ENCODE measurements at places on chromosomes 6 and 20.

DNA sequence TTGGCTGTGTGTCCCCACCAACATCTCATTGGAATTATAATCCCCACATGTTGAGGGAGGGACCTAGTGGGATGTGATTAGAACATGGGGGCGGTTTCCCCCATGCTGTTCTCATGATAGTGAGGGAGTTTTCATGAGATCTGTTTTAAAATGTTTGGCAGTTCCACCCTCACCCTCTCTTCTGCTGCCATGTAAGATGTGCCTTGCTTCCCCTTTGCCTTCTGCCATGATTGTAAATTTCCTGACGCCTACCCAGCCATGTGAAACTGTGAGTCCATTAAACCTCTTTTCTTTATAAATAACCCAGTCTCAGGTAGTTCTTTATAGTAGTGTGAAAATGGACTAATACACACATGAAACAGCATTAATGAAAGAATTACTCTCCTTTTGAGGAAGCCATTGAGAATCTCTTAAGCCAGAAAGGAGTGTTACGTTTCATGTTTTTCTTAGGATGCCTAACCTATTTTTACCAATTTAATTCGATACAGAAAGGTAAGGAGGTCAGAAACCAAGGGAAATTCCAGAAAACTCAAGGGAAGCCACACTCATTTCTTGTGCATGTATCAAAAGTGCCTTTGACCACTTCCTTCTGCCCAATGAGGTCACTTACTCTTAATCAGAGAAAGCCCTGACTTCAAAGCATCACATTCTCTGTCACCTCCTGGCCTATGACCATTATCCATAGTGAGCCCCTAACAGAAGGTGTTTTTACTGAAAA lies 24.7 kb upstream of the HINT3 start:
- no peak for DNase-seq

DNA sequence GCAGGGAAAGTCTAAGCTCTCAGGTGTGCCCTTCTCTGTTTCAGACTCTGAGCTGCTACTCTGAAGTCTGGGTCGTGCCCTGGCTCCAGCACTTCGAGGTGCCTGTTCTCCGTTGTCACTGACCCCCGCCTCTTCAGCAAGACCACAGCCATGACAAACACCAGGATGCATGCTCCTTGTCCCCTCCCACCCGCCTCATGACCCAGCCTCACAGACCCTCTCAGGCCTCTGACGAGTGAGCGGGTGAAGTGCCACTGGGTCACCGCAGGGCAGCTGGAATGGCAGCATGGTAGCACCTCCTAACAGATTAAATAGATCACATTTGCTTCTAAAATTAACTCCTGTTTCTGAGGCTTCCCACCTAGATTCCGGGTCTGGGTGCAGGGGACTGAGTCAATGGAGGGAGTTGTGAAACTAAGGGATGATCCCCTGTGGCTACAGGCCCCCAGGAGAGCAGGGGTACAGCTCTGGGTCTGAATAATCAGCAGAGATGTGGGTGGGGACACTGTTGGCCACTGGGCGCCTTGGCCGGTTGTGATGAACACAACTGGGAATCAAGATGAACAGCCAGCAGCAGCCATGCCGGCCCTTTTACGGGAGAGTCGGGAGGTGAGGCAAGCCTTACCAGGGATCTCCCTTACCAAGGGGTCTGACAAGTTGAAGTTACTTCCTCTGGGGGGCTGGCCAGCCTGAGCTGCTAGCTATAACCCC lies 10.7 kb downstream of the CST7 start:
- no peak for DNase-seq

GRCh38 chr6:116859264-116859663 lies 17.8 kb upstream of the RFX6 start:
- no peak for DNase-seq

DNA sequence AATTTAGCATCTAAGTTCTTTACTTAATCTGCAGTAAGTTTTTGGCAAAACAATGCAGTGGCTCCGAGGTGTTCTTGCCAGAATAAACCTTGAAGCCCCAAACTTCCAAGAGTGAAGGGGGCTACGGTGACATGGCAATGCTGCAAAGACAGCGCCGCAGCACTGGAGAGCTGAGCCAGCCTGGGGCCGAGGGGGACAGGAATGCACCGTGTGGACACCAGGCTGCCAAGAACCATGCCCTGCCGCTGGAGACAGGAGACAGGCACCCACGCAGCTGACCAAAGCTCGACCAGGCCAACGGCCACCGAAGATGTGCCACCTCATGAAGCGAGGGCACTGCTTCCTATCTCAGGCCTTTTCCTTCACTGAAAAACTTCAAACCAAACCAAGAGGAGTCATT lies 133.4 kb downstream of the PRND start:
- DNase-seq, result no peak

DNA sequence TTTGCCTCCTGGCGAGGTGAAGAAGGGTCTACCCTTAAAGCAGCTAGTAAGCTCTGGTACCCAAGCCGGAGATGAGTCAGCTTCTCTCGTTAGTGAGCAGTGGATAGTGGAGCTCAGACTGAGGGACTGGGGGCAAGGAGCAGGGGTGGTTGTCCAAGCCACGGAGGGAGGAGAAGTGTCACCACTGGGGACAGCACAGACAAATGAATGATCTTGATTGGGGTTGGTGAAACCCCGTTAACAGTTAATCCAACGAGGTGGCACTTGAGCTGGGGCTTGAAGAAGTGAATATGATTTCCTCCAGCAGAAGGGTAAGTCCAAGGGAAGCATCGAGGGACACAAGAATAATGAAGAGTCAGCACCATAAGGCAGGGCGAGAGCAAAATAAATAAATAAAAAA lies 43.0 kb downstream of the JARID2 start:
- DNase-seq, result no peak

DNA sequence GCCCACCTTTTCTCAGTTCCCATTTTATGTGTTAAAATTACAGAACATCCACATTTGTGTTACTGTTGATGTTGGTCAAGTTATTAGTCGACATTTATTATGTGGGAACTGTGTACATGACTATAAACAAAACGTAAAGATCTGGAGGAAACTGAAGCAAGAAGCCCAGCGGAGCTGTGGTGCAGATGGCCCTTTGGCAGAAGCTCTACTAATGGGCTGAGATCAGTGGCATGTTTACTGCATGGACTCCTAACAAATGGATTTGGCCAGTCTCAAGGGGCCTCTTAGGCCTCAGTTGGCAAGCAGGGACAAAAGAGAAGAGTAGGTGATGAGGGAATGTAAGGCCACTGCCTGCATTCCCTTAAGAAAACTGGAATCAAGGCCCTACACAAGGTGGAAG lies 282.1 kb upstream of the TCF21 start:
- DNase-seq, result no peak

DNA sequence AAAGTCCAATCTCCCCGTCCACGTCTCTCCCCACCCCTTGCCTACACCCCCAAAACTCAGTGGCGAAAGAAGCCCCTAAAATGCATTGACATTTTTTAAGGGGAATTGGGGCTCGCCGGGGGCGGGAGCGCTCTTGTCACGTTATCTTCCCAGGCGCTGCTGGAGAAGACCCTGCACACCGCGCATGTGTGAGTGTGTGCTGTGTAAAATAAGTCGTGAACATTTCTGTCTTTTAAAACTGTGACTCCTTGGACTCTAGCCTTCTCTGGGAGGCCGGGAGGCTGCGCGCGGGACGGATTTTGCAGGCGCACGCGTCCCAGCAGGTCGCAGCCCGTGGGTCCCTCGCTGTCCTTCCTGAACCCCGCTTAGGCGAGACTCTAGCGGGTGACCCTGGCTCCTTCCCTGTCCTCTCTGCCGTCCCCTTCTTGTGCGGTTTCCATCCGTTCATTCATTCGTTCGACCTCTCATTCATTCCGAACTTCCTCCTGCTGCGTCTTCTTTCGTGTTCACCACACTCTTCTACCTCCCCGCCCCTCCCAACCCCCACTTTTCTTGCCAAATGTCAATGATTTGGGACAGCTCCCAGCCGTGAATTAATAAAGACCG lies 2.2 kb downstream of the NRN1 start:
- DNase-seq, result no peak

DNA sequence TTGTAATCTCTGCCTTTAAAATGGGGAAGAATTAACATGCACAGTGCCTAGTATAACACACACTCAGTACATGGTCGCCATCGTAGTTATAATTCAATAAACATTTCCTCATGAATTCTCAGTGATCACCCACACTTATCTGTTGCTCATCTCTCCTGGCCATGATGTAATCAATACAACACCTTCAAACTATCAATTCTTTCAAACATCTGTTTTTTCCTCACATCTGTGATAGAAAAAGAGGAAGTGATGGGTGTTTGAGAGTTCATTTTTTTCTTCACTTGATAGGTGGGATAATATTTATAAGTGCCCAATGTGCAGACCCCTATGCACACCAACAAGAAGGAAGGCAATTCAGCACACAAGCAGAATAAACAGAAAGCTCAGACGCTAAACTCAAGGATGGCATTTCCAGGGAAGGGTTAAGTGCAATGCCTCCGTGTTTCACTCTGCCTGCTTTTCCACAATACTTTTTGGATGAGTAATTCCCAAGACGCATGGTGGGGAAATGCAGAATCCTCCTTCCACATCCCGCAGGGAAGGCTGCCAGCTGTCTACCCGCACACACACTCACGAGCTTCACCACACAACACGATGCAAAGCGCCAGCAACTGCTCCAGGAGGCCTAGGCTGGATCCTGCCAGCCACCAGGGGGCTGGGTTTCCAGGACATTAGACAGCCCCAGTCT lies 100.3 kb downstream of the GMPR start:
- peak; percentile 87 for DNase-seq

DNA sequence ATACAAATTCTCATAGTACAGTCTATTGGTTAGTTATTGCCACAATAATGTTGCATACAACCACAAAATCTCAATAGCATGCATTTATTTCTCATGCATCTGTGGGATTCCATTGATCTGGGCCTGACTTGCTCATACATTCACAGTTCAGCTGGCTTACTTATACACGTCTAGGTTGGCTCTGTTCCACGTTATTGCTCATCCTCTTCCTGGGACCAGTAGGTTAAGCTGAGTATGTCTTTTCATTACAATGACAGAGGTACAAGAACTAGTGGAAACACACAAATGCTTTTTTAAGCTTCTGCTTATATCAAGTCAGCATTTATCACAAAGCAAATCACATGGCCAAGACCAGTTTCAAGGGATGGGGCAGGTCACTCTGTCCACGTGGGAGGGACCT lies 485.3 kb upstream of the BTBD3 start:
- no peak for DNase-seq

DNA sequence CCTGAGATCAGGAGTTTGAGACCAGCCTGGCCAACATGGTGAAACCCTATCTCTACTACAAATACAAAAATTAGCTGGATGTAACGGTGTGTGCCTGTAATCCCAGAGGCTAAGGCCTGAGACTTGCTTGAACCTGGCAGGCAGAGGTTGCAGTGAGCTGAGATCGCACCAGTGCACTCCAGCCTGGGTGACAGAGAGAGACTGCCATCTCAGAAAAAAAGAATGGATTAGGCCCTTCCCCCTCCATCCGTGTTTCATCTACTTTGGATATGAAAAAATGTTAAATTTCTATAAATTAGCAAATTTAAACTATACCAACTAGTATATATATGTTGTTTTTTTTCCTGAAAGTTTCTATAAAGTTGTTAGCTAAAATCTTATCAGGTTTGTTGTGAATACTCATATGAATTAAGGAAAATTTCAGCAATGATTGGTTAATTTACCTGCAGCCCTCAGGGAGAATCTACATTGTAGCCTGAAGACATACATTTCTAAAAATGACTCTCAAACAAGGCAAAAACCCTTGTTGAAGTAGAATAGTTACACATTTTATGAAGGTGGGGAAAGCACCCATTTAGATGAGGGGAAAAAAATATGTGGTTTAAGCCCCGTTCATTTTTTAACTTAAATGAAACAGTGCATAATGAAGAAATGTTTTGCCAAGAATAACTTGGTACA lies 120.9 kb downstream of the TIAM2 start:
- DNase-seq, result no peak

DNA sequence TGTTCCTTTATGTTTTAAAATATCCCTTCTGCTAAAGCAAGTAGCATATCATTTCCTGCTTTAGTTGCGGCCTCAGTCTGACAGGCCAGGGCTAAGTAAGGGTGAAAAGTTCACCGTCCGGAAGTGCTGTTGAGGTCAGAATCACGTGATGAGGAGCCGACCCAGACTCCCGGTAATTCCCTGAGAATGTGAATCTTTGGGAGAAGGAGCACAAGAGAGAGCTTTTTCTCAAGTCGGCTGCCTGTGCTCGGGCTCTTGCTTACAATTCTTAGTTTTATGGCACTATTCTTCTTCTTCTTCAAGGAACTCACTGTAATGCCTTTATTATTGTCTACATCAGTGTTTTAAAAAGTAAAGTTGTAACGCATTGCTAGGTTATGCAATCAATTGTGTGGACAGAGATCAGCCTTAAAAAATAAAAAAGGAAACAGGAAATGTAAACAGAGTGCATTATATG lies 309.3 kb downstream of the PRL start:
- DNase-seq, result peak; percentile 89

GRCh38 chr6:126723541-126724170 lies 383.7 kb downstream of the CENPW start:
- no peak for DNase-seq

- no peak for DNase-seq
Measured at GRCh38 chr6:125558907-125559306, 190.5 kb upstream of the HEY2 start.

DNA sequence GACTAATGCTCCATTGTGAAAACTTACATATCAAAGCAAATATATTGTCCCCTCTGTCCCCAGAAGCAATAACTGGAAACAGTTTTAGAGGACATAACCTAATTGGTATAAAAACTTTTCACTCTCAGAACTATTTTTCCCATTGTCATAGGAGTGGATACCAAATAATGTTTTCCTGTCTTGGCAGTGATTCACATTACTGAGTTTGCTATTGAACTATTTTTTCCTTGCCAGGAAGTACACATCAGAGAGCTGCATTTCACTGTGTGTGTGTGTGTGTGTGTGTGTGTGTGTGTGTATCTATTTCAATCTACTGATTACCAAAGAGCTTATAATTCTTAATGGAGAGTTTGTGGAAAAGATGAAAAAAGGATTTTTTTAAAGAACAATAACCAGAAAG lies 45.4 kb downstream of the AKAP12 start:
- DNase-seq, result no peak

- no peak for DNase-seq
Measured at GRCh38 chr6:103011605-103012004, 1618.1 kb downstream of the GRIK2 start.
